ENCODE measurements at places on chromosomes 13 and 19.

- DNase-seq = no peak
Measured at GRCh38 chr19:17076543-17076991, 990 bp downstream of the MYO9B start.

DNA sequence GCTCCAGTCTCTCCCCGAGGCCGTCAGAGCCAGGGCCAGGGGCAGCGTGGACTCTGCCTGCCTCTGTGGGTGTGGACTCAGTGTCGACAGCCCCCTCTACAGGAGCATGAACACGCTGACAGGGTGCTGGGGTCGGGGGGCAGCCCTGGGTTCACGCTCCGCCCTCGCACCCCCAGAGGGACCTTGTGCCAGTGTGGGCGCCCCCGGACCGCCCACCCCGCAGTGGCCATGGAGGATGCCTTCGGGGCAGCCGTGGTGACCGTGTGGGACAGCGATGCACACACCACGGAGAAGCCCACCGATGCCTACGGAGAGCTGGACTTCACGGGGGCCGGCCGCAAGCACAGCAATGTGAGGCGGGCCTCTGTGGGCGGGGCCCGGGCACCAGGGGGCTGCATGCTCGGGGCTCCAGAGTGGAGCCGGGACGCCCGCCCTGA, 8.3 kb downstream of the TRPM4 start:
- DNase-seq = no peak

DNA sequence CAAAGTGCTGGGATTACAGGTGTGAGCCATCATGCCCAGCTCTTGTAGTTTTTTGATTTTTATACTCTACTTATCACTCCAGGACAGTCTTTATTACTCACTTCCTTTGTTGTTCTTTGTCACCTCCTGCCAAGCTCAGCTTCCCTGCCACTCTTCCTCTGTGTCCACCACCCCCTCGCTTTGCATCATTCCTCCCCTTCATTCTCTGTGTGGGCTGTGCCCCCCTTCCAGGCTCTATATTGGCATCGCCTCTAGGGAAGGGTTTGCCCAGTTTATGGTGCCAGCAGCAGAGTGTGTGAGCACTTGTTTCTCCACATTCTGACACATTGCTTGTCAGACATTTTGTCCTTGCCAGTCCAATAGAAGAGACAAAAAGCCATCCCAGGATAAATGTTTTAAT, 15.1 kb downstream of the ZNF302 start:
- no peak for DNase-seq

GRCh38 chr13:27236478-27236877, 14.9 kb upstream of the RPL21 start:
- DNase-seq = no peak

GRCh38 chr19:10852941-10853340, 4.7 kb downstream of the C19orf38 start:
- DNase-seq = no peak
